ENCODE measurements at places on chromosomes 1 and 21.
A peak's percentile ranks its signal among the peaks of the same experiment; 100 is the strongest.

DNA sequence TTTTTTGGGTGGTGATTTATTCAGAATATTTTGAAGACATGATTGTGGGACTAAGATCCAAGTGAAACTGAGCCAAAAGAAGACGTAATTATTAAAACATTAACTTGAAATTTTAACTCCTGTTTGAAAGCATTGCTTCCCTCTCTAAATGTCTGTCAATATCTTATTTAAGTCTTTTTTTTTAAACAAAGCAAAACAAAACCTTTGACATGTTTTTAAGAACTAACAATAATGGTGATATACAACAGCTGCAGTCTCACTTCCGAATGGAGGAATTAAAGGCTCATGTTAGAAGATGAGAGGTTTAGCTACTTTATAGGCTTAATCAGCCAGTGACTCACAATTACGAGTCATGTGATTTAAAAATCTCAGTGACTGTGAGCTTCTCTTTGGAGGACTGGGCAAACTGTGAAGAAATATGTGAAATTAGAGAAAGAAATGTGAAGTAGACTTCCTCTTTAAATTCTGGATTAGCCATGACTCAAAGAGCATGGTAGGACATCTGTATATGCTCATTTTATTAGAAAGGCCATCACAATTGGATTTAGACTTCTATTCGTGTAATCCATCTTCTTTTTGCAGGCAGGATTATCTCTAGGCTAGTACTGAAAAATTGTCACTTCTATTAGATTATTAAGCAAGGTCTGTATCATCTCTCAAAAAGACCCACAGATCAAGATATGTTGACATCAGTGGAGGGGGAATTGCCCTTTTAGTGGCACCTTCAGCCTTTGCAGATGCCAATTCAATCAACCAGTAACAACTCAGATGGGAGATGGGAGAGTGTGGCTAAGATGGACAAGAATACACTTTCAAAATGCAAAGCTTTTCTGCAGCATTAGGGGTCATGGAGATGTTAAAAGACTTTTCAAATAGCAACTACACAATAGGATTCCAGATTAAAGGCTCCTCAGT, 28.7 kb downstream of the KCNA3 start:
- DNase-seq = peak; percentile 61

DNA sequence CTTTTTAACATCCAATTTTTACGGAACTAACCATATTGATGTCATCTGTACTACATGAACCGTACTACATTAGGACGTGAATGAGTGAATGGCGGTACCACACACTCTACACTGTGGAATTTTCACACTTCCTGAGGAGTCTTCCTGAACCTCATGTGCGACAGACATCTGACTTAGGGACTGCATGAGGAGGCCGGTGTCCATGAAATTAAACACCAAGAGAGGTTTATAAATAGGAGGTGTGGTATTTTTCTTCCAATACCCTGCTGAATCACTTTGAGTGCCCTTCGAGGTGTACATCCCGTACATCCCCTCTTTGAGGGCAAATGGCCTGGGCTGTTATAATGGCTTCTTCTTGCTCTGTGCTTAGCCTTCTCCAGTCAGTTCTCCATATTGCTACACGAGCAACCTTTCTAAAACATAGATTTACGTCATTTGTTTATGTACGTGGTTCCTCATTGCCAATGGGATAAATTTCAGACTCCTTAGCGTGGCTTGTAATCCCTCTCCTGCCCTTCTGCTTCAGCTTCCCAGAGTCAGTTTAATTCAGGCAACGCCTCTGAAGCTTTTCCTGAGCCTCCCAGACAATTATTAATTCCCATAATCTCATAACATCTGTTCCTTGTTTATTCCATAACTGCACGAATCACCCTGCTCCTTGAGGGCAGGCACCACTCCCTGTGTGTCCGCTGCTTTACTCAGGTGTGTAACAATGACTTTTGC, 9.4 kb downstream of the ST3GAL3 start:
- DNase-seq = no peak

DNA sequence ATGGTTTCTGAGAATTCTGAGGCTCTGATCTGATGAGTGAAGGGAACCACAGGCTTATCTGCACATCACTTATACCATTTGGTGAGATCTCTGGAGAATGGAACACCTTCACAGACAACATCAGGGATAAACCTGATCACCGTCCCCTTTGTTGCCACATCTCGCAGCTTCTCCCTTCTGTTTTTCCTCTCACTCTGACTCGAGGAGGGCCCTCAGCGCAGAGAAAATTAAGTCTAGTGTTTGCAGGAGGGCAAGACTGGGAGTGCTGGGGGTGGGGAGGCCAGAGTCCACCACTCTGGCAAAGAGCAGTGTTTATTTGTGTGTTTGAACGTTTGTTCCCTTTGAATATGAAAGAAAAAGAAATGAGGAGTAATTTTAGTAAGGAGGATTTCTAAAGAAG, 29.0 kb upstream of the BATF3 start:
- DNase-seq = no peak

DNA sequence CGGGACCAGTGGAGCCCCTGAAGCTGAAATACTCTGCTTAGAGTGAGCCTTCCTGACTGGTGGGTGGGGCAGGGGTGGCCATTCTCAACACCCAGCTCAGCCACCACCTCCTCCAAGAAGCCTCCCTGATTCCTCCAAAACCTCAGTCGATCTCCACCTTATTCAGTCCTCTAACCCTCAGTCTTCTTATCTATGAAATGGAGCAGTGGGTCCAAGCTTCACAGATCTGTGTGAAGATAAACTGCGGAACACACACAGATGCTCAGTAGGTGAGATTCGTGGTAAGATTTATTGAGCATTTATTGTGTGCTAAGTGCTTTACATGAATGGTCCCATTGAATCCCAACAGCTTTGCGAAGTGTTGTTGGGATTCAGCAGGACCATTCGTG, 93.1 kb upstream of the RUNX3 start:
- no peak for DNase-seq

DNA sequence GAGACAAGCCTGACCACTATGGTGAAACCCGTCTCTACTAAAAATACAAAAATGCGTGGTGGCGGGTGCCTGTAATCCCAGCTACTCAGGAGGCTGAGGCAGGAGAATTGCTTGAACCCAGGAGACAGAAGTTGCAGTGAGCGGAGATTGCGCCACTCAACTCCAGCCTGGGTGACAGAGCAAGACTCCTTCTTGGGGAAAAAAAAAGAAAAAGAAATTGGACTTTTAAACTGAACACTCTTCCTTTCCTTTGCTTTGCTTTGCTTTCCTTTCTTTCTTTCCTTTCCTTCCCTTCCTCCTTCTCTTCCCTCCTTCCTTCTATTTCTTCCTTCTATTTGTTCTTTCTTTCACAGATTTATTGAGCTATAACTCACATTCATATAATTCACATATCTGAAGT, 43.3 kb upstream of the PUM1 start:
- no peak for DNase-seq

GRCh38 chr1:159188375-159188788, 16.3 kb upstream of the ACKR1 start:
- DNase-seq = peak; percentile 32

DNA sequence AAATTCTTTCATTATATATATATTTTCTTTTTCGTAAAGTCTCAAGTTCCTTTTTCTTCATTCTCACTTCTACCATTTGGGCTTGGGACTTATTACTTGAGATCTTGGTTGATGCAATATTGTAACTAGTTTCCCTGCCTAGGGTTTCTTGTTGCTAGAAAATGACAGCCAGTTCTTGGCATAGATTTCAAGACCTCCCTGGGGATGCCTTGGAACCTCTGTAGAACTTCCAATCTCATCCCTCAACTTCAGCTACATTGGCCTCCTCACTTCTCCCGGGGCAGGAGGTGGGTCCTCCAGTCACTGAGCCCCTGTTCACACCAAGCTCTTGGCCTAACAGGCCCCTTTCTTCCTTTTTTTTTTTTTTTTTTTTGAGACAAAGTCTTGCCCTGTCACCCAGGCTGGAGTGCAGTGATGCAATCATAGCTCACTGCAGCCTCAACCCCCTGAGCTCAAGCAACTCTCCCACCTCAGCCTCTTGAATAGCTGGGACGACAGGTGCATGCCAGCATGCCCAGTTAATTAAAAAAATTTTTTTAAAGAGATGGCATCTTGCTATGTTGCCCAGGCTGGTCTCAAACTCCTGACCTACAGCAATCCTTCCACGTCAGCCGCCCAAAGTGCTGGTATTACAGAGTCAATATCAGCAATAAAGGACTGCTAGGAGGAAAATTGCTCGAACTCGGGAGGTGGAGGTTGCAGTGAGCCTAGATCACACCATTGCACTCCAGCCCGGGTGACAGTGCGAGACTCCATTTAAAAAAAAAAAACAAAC, 33.1 kb downstream of the MAP3K7CL start:
- peak; percentile 39 for DNase-seq

Data from EH (cell line).